ENCODE measurements at places on chromosomes 4 and X.
A peak's percentile ranks its signal among the peaks of the same experiment; 100 is the strongest.

DNA sequence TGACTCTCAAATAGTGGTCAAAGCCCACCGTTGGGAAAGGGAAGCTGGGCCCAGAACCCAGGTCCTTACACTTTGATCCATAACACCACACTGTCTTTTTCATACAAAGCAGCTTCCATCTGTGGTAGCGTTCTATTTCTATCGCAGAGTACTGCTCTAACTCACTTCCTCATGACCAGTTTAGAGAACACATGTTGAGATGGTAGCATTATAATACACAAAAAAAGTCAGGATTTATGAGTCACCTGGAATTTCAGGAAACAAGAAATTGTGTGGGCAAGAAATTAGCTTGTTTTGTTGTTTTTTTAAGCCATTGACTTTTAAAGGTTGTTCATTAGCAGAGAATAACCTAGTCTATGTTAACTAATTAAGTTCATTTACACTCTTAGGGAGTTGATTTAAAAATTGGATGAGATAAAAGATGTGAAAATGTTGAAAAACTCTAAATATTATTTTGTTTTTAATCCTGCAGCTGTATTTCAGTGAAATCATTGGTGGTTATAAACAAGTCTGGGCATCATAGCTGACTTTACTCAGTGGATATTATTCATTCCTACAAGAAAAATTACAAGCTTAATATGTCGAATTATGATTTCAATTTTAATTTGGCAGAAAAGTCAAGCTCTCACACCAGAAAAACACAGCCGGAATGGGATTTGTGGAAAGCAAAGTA is 1011.1 kb upstream of the HS3ST1 start:
- DNase-seq: peak; percentile 33

- DNase-seq: no peak
Measured at GRCh38 chr4:119125931-119126330, 9.7 kb upstream of the MYOZ2 start.

- DNase-seq: no peak
Measured at GRCh38 chr4:186592966-186593586, 37.7 kb upstream of the MTNR1A start.

DNA sequence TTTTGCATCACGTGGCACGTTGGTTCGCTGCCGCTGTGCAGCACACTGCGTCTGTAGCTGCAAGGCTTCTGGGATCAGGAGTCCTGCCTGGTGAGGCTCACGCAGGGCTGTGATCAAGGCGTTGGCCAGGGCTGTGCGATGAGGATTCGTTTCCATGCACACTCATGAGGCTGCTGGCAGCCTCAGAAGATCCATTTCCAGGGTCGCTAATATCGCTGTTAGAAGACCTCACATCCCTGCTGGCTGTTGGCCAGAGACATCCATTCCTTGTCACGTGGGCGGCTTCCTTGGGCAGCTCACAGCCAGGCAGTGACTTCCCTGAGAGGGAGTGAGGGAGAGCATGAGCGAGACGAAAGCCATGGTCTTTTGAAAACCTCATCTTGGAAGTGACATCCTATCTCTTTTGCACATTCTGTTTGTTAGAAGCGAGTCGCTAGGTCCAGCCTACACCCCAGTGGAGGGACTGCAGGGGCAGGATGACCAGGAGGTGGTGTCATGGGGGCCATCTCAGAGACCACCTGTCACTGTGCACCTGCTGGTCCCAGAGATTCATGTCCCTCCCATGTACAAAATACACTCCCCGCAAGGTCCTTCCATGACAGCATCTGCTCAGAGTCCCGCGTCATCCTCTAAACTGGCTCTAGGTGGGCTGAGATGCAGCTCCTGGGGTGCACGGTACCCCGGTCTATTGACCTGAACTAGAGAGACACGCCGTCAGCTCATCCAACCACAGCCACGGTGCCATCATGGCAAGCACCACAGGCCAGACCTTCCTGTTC is 12.2 kb downstream of the RGS12 start:
- DNase-seq: peak; percentile 74

- peak; percentile 58 for DNase-seq
Measured at GRCh38 chrX:129523079-129523911, at the start of gene SMARCA1. Gene SMARCA1 (minus strand): TSS chrX:129523490. CDS start chrX:129523370, 120 bp downstream.

- no peak for DNase-seq
Measured at GRCh38 chr4:150694438-150694837, 112.5 kb downstream of the MAB21L2 start.

DNA sequence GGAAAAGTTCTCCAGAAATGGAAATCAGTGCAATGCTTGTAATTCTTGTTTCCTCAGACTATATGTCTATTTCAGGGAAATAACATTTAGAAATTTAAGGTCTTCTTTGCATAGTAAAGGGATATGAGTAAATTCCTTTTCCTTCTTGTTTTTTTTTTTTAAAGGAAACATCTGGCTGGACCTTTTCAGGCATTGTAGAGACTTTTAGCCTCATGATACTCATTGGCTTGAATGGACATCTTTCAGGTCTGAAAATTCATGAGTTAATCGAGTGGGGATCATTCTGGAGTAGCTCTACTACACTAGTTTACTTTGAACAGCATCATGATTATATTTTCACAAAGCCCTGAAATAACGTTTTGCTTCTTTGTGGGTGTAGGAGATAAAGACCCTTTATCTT is 88.6 kb upstream of the CBLL2 start:
- peak; percentile 56 for DNase-seq

DNA sequence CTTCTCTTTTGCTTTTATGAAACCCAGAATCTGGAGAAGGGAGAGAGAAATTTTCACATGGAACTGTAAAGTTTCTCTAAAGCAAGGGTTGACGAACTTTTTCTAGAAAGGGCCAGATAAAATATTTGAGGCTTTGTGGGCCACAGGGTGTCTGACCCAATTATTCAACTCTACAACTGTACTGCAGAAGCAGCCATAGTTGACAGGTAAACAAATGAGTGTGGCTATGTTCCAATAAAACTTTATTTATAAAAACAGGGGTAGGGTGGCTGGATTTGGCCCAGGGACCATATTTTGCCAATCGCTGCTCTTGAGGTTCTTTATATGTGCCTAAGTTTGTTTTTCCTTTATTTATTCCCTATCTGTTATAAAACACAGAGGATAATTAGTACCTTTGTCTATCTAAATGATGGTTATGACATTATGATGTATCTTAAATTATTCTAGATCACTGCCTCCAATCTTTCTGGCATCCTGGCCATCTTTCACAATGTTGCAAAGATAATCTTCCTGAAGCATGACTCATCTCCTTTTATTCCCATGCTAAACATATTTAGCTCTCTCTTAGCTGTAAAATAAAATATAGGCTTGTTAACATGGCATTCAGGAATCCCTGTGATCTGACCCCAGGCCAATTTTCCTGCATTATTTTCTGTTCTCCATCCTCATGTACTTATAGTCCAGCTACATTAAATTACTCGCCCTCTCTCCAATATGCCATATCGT is 106.8 kb upstream of the CBLL2 start:
- no peak for DNase-seq

GRCh38 chrX:105267167-105267566 is 46.7 kb upstream of the TEX13A start:
- DNase-seq: no peak

- no peak for DNase-seq
Measured at GRCh38 chr4:138299881-138300280, 57.7 kb upstream of the SLC7A11 start.

GRCh38 chrX:107849747-107850421 is 24.2 kb downstream of the MID2 start:
- peak; percentile 70 for DNase-seq

DNA sequence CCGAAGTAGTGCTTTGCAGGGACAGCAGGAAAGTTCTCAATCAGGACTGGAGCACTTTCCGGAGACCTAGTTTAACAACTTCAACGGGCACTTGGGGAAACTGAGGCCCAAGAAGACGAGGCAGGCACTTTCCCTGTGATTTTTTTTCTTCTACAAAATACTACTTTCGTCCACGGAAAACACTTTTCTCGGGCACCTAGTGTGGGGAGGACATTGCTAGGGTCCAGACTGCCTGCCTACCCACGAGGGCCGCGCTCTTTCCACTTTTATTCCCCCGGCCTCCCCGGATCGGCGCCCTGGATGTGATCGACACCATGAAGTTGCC is 125.4 kb upstream of the CXorf66 start:
- DNase-seq: no peak
